ENCODE measurements at places on chromosomes 7 and 10. TPM values are rescaled to one million over a fixed set of nuclear protein-coding genes. Genes with fewer than 3 reads are reported as not detected.

GRCh38 chr7:110809832-110810231 is 281.1 kb upstream of the LRRN3 start:
- DNase-seq: no peak

Gene HIF1AN
- total RNA-seq: 46.5 TPM

Gene CYP3A5
- not detected for total RNA-seq

Gene C10orf67
- not detected for total RNA-seq

Gene NODAL
- not detected for total RNA-seq

Data from activated CD8-positive, alpha-beta T cell treated with anti-CD3 and anti-CD28 coated beads, Interleukin-2, amount 10 ng/mL, durations not matched to agents 7 days and 5 days (primary cell).